H9 (cell line): ENCODE measurements at places on chromosomes 4 and X. TPM values are rescaled to one million over a fixed set of nuclear protein-coding genes. Genes with fewer than 3 reads are reported as not detected.

GRCh38 chrX:155148724-155149537, 67.3 kb upstream of the VBP1 start:
- no peak overlapping the region for H3K27ac ChIP-seq
- H3K4me1 ChIP-seq, result no peaks in the 10 kb centered on the region; the same call in 1 of the 2 replicates
- H3K4me3 ChIP-seq, result no peak overlapping the region
- H3K36me3 ChIP-seq, result peaks cover 4% of the 10 kb centered on the region; the same call in 1 of the 2 replicates
- no peak for DNase-seq

- H3K4me3 ChIP-seq, result peak overlapping the region; percentile 89
- H3K36me3 ChIP-seq, result peaks cover 17% of the 10 kb centered on the region
- no peaks in the 10 kb centered on the region for H3K4me1 ChIP-seq
Observed at GRCh38 chrX:131577999-131578734, 34.3 kb downstream of the OR13H1 start.

UGT2B7 gene
- not detected in 2 replicates for total RNA-seq

- H3K4me1 ChIP-seq, result no peaks in the 10 kb centered on the region
- no peak for DNase-seq
- no peak overlapping the region for H3K27ac ChIP-seq
- no peak overlapping the region for H3K4me3 ChIP-seq
- no peaks in the 10 kb centered on the region for H3K27me3 ChIP-seq
- no peaks in the 10 kb centered on the region for H3K36me3 ChIP-seq
Observed at GRCh38 chr4:77849278-77849965, 13.2 kb upstream of the MRPL1 start.

- DNase-seq, result peak; percentile 93
- no peaks in the 10 kb centered on the region for H3K36me3 ChIP-seq
- peak overlapping the region; percentile 54 for H3K27ac ChIP-seq
- peaks cover 19% of the 10 kb centered on the region; the same call in 1 of the 2 replicates for H3K4me1 ChIP-seq
Observed at GRCh38 chrX:110964786-110965185, 131.2 kb upstream of the PAK3 start.

- no peak overlapping the region for H3K4me3 ChIP-seq
- H3K4me1 ChIP-seq, result no peaks in the 10 kb centered on the region
- no peak overlapping the region for H3K27ac ChIP-seq
- DNase-seq, result no peak
- peaks cover 3% of the 10 kb centered on the region; the same call in 1 of the 3 replicates for H3K36me3 ChIP-seq
- no peaks in the 10 kb centered on the region for H3K27me3 ChIP-seq
Observed at GRCh38 chr4:52889354-52889753, 27.2 kb downstream of the RASL11B start.

DNA sequence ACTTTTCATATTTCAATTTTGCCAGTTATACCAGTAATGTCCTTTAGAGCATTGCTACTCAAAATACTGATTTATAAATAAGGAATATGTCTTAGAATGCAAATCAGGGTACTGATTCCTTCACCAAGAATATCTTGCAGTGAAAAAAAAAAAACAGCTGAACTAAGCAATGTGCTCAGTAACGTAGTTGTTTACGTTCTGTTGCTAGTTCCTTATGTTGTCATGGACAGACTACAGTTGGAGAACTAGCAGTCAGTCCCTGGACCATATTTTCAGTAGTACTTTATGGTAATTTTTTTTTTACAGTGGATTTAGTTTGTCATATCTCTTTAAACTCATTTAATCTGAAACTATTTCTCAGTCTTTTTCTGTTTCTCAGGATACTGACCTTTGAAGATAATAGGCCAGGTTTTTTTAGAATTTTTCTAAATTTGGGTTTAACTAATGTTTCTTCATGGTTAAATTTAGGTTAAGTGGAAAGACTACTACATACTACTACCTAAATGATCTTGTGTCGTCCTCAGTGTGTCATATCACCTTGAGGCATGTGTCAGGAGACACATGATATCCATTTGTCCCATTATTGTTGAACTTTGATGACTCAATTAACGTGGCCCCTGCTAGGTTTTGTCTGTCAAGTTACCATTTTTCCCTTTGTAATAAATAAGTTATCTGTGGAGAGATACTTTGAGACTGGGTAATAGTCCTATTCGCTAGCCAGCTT, 21.0 kb downstream of the SMARCAD1 start:
- no peak overlapping the region for H3K27ac ChIP-seq
- H3K27me3 ChIP-seq, result no peaks in the 10 kb centered on the region
- no peak for DNase-seq
- H3K4me3 ChIP-seq, result no peak overlapping the region
- no peaks in the 10 kb centered on the region for H3K4me1 ChIP-seq
- peaks cover 50% of the 10 kb centered on the region for H3K36me3 ChIP-seq

GRCh38 chrX:47864300-47864699, 27.6 kb downstream of the ZNF81 start:
- H3K36me3 ChIP-seq, result peaks cover 22% of the 10 kb centered on the region
- no peak overlapping the region for H3K27ac ChIP-seq
- H3K4me1 ChIP-seq, result no peaks in the 10 kb centered on the region
